ENCODE measurements at places on chromosomes 13 and 19. TPM values are rescaled to one million over a fixed set of nuclear protein-coding genes. Genes with fewer than 3 reads are reported as not detected.

GRCh38 chr13:45879666-45880065 is 28.1 kb upstream of the SIAH3 start:
- DNase-seq: no peak
- H3K36me3 ChIP-seq: no peaks in the 10 kb centered on the region
- no peaks in the 10 kb centered on the region for H3K27me3 ChIP-seq
- no peak overlapping the region for H3K27ac ChIP-seq

The PEX11G gene
- total RNA-seq: not detected

- H3K27me3 ChIP-seq: no peaks in the 10 kb centered on the region
- peak within 1 kb of the TSS; percentile 92 for H3K27ac ChIP-seq
- H3K4me3 ChIP-seq: peak within 1 kb of the TSS; percentile 81
- DNase-seq: peak; percentile 95
- peaks cover 38% of the 10 kb centered on the region for H3K36me3 ChIP-seq
These were observed at the start of gene ZNF302 for GRCh38 chr19:34677386-34678084. TSS of gene ZNF302 (plus strand) at chr19:34677678. CDS start at chr19:34678805, 1,127 bp downstream.

DNA sequence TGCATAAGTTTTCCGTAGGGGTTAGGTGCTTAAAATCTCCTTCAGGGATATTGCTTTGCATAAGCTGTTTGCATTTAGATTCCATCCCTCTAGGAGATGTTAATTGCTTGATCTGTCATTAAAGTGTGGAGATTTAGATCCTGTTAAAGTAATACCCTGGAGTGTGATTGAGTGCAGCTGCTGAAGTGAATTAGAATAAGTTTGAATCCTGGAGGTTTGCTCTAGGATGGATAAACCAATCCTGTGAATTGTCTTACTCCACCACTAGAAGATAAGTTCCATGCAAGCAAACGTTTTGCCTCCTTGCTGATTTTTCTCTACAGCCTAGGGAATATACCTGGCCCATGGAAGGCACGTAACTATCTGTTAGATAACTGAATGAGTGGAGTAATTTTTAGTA is 1487.2 kb upstream of the PRR20A start:
- H3K4me1 ChIP-seq: no peaks in the 10 kb centered on the region
- no peaks in the 10 kb centered on the region for H3K36me3 ChIP-seq
- no peaks in the 10 kb centered on the region for H3K27me3 ChIP-seq
- no peak for DNase-seq
- no peak overlapping the region for H3K27ac ChIP-seq

The SHANK1 gene
- not detected for total RNA-seq

- H3K27ac ChIP-seq: no peak overlapping the region
- no peaks in the 10 kb centered on the region for H3K4me1 ChIP-seq
- no peaks in the 10 kb centered on the region for H3K27me3 ChIP-seq
- DNase-seq: no peak
These were observed 247.3 kb downstream of the GGACT start for GRCh38 chr13:100341327-100341726.

DNA sequence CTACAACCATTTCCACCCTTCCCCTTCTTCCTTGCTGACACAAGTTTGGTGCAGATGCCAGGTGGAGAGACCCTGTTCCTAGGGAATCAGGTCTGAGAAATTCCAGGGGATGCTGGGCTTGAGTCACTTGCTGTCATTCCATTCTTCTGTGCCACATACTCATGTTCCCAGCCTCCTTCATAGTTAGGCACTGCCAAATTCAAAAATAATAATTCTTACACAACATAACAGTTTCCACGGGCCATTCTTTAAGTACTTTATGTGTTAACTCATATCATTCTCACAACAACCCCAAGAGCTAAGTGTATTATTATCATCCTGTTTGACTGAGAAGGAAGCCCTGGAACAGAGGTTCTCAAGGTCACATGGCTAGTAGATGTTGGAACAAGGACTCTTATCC is 27.1 kb upstream of the POMP start:
- no peaks in the 10 kb centered on the region for H3K36me3 ChIP-seq
- no peaks in the 10 kb centered on the region for H3K4me1 ChIP-seq
- no peak overlapping the region for H3K4me3 ChIP-seq
- no peaks in the 10 kb centered on the region for H3K27me3 ChIP-seq

DNA sequence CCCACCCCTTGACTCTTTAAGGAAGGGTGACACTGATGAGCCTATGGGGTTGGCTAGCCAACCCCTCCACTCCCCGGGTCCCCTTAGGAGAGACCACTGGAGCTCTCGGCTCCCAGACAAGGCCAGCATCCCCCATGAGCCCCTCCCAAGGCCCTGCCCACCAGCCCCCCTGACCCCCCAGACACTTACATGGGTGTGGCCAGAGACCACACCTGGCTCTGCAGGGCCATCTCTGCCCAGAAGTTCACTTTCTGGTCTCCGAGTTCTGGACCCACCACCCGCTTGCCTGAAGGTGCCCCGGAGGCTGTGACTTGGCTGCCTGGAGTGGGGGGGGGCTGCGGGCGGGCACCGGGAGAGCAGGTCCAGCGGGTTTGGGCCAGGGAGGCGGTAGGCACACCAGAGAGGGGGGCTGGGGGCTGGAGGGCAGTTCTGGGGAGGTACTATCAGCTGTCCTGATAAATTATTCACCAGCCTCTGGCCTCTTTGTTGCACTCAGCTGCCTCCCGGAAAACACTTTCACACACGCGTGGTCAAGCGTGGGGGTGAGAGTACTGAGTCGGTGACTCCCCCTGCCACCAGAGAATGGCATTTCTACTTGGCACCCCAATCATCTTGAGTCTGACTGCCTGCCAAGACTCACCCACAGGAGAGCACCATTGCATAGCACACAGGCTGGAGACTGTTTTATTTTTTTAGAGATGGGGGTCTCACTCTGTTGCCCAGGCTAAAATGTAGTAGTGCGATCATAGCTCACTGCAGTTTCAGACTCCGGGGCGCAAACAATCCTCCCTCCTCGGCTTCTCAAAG is at the start of gene PALM3:
Gene PALM3 (minus strand): TSS at position 326 of the 807 bp plus-strand sequence. CDS start 96 bp downstream, at position 230.
- no peak for DNase-seq
- H3K27me3 ChIP-seq: no peaks in the 10 kb centered on the region
- no peak within 1 kb of the TSS for H3K27ac ChIP-seq
- H3K4me3 ChIP-seq: peak within 1 kb of the TSS; percentile 14
